ENCODE measurements at places on chromosomes 12 and 14.

- DNase-seq = no peak
Observed at GRCh38 chr14:99394602-99395156, 86.0 kb downstream of the SETD3 start.

- no peak for DNase-seq
Observed at GRCh38 chr14:53932966-53933365, 23.7 kb downstream of the BMP4 start.

DNA sequence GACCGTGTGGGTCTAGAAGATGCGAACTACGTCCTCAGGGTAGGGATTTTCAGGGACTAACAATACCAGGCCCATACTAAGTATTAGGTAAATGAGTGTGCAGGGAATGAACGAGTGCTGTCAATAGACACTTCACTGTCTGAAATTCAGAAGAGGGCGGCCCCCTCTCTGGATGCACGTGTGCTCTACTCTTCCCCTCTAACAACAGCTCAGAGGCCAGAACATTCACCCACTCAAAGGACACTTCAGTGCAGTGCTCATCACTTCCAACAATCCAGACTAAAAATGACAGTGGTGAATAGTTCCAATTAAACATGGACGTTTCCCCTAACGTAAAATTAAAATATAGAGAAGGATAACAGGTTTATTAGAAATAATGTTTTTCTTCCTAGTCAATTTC lies 199.9 kb downstream of the CALM1 start:
- no peak for DNase-seq

GRCh38 chr12:123532019-123532418 lies 1.5 kb downstream of the RILPL1 start:
- no peak for DNase-seq

- DNase-seq = no peak
Observed at GRCh38 chr12:64412459-64412858, 8.3 kb downstream of the XPOT start.

- DNase-seq = no peak
Observed at GRCh38 chr12:50050119-50050385, 7.3 kb upstream of the ASIC1 start.

DNA sequence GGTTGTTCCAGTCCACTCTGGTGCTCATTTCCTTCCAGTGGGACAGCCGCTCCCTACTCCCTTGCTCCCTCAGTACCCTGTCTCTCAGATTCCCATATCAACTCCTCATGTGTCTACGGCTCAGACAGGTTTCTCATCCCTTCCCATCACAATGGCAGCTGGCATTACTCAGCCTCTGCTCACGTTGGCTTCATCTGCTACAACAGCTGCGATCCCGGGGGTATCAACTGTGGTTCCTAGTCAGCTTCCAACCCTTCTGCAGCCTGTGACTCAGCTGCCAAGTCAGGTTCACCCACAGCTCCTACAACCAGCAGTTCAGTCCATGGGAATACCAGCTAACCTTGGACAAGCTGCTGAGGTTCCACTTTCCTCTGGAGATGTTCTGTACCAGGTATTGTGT lies 69.9 kb downstream of the RAD52 start:
- DNase-seq = no peak

DNA sequence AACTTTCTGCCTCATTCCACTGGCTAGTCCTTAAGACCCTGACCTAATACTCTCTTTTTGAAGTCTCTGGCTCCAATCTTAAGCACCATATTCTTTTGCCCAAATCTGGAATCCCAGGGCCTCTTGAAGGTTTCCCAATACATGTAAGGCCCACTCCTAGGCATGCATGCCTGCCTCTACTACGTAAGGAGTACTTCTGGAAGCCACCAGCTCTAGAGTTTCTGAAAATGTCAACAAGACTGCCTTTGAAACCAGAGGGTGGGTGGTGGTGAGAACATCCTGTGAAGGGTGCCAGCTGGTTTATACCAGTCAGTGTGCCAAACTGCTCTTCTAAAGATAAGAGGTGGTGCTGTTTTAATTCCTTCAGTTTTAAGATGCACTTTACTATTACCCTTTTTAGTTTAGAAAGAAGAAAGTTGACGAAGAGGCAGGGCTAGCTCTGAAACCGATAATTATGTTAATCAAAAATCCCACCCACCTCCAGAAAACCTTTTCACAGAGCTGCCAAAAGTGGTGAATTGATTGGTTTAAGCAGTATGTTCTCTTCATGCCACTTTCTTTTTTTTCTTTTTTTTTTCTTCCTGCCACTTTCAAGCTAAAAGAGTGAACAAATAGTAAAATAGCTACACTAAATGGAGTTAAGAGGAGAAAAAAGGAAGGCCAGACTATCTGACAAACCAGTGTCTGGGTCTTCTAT lies 8.7 kb upstream of the WDR89 start:
- DNase-seq = no peak

DNA sequence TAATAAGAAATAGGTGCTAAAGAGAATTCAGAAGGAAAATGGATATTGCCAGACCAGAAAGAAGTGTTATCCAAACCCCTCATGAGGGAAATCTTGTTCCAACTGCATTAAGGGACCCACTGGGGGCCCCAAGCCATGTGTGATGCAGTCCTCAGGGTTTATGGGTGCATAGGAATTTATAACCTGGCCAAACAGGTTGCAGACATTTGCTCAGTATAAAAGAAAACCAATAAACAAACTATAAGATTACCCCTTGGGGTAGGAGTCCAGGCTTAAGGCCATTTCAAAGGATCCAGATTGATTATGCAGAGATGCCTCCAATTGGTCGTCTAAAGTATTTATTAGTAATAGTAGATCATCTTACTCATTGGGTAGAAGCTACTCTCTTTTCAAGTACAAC lies 240.9 kb upstream of the DIO3 start:
- no peak for DNase-seq

GRCh38 chr14:87018294-87018693 lies 974.7 kb downstream of the GALC start:
- no peak for DNase-seq

DNA sequence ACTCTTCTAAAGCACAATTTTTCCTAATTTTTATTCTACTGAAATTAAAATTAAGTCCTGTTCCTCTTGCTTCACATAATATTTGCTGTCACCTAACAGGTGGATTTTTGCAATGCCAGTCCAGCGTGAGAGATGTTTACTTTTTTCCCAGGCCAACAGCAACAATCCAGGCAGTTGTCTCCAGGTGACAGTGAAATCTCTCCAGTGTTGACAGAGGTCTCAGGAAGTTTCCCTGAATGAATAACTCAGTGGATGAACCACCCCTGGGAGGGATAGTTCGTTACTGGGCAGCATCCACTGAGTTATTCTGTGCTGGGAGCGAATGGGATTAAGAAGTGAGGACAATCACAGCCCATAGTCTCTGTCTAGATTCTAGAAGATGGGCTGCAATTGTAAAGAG lies 7.1 kb upstream of the NT5DC3 start:
- no peak for DNase-seq

GRCh38 chr12:113262710-113263109 lies 41.4 kb downstream of the TPCN1 start:
- DNase-seq = no peak

GRCh38 chr14:96297000-96297399 lies 41.0 kb downstream of the BDKRB1 start:
- DNase-seq = no peak

GRCh38 chr12:114679942-114680341 lies 4.0 kb downstream of the TBX3 start:
- DNase-seq = no peak

- DNase-seq = no peak
Observed at GRCh38 chr12:113660936-113661335, 189.3 kb upstream of the LHX5 start.

DNA sequence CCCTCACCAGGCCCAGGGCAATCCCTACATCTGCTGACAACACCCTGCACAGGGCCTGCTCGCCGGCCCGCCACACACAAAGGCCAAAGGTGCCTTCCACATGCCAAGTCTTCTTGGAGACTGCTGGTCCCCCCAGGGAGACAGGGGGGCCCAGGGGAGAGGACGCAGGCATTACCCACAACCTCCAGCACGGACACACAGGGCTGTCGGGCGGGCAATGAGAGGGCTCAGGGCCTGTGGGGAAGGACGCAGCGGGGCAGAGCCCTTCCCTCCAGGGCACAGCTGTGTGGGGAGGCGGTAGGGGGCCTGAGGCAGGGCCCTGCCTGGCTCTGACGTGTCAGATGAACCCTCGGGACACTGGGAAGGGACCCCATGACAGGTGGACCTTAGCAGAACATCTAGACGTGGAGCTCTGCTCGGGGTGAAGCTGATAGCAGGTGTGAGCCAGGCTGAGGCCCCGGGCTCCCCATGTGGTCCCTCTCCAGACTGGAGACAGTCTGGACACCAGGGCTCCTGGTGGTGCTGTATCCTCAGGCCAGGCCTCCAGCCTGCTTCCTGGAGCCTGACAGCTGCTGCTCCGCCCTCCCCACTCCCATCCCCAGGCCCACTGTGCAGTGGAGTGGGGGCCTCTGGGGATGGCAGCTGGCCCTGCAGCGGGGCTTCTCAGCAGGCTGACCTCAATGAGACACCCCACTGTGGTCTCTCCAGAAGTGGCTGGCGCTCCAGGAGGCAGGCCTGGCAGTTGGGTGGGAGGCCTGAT lies 31.6 kb upstream of the NUDT14 start:
- no peak for DNase-seq

DNA sequence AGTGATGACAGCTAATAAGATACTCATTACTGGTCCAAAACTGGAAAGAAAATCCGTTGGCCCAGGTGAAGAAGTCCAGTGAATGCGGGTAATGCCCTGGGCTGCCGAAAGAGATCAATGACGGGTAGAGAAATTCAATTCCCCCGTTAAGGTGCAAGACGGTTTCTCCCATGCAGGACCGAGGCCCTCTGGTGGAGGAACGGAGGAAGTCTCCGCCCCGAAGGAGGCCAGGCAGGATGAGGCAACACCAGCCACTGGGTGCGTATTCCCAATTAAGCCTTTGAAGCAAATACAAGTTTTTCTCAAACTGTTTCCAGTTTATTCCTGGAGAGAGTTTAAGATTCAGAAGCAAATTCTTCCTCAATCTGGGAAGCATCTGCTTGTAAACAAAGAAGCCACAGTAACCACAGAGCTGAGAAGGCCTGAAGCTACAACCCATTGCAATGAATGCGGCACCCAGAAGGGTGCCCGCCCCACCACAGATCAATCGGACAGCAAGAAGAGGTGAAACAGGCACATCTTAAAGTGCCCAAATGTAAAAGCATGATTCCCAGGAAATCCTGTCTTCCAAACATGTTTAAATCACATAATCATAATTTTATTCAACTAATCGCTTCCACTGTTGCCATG lies 118.5 kb downstream of the TTC7B start:
- DNase-seq = peak; percentile 90

GRCh38 chr14:86779416-86779815 lies 1213.6 kb downstream of the GALC start:
- no peak for DNase-seq

GRCh38 chr12:90947869-90948268 lies 7.1 kb downstream of the CCER1 start:
- DNase-seq = no peak

- peak; percentile 51 for DNase-seq
Observed at GRCh38 chr14:59464486-59465315, 479 bp downstream of the GPR135 start.

- DNase-seq = no peak
Observed at GRCh38 chr12:25251769-25252168, 1.0 kb upstream of the KRAS start.

DNA sequence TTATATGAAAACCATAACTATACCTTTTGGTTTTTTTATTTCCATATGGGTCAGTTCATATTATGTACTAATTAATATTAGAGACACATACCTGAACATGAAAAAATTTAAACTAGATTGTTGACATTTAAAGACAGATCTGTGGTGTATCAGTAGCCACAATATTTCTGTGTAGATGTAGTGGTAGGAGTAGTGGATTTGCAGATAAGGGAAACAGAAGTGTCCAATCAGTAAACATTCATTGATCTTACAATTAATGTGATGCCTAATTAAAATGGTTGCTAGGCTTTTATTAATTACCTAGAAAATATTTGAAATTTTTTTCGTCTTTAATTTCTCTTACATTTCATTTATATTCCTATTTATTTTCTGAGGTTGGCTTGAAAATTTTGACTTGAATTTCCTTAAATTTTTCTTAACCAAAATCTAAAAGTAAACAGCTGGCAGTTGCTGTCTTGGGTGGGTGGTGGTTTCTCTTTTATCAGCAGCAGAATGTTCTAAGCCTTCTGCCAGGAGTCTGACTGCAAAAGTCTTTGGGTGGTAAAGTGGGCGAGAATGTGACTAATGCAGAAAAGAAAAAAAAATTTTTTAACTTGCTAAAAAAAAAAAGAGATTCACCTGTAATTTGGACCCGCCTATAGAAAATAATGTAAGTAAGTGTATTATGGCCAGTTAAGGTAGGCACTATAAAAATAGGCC lies 2.4 kb downstream of the FGFR1OP2 start:
- no peak for DNase-seq

DNA sequence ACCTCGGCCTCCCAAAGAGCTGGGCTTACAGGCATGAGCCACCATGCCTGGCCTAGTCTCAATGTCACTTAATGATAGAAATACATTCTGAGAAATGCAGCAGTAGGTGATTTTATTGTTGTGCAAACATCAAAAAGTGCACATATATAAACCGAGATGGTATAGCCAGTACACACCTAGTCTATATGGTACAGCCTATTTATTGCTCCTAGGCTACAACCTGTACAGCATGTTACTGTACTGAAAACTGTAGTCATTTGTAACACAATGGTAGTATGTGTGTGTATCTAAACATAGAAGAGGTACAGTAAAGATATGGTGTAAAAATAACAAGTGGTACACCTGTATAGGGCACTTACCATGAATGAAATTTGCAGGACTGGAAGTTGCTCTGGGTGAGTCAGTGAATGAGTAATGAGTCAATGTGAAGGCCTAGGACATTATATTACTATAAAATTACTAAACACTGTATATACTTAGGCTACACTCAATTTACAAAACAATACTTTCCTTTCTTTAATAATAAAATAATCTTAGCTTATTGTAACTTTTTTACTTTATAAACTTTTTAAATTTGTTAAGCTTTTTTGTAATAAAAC lies 166.7 kb upstream of the SYT1 start:
- no peak for DNase-seq

DNA sequence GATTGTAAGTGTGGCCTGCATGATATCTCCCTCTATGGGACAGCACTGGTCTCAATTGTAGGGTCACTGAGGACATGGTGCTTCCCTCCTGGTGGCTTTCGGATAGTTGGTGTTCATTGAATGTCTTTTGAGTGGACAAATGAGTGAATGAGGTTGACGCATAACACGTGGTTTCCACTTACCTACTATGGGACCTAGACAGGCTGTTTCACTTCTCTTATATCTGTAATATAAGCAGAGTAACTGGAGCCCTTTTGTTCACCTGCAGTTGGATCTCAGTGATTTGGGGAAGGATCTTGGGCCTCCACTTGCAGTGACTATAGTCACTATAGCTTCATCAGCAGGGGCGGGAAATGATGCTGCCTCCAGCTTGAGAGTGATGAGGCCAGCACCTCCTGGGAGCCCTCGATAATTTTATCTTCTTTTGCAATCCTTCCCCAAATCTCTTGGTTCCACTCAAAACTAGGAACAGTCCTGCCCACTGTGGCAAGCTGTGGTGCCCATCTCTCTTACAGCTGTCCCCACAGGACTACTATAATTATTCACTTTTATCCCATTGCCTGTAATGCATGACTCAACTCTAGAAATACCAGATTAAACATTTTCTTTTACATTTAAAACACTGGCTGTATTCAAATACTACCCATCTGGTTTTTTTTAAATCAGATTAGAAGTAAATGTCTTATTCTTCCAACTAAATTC lies 242.9 kb downstream of the CHST11 start:
- no peak for DNase-seq

Measured in NCI-H2107 (cell line).